ENCODE measurements at places on chromosomes 7 and 10. TPM values are rescaled to one million over a fixed set of nuclear protein-coding genes. Genes with fewer than 3 reads are reported as not detected.

The TRPV5 gene
- not detected for total RNA-seq

The ANKRD7 gene
- total RNA-seq, result 7.9 TPM

The TNS3 gene
- 58.3 TPM for total RNA-seq

GRCh38 chr10:106182542-106182941 is 982.0 kb downstream of the SORCS1 start:
- no peak for DNase-seq

DNA sequence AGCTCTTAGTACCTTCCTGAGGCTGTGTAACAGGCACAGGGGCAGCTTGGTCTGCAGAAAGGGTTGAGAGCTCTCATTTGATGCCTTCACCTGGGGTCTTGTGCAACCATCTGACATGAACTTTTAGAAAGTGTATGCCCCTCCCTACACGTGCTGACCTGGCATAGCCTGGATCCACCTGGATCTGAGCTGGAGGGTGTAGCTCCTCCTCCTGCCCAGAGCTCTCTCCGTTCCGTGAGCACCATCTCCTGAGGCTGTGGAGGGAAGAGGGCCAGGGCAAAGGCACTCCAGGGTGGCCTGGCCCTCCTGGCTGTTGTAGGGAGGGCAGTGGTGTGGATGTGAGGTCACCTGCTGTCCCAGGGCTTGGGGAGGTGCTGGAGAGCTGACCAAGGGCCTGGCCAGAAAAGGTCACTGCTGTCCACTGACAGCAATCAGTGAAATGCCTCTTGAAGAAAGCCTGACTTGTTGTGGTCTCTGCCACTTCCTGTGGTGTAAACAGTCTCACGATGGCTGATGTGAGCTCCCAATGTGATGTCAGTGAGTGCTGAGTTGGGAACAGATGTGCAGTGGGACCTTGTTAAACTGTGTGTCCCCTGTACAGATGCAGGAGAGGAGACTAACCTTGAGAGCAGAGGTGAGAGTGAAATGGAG is 23.0 kb downstream of the AMZ1 start:
- no peak for DNase-seq

DNA sequence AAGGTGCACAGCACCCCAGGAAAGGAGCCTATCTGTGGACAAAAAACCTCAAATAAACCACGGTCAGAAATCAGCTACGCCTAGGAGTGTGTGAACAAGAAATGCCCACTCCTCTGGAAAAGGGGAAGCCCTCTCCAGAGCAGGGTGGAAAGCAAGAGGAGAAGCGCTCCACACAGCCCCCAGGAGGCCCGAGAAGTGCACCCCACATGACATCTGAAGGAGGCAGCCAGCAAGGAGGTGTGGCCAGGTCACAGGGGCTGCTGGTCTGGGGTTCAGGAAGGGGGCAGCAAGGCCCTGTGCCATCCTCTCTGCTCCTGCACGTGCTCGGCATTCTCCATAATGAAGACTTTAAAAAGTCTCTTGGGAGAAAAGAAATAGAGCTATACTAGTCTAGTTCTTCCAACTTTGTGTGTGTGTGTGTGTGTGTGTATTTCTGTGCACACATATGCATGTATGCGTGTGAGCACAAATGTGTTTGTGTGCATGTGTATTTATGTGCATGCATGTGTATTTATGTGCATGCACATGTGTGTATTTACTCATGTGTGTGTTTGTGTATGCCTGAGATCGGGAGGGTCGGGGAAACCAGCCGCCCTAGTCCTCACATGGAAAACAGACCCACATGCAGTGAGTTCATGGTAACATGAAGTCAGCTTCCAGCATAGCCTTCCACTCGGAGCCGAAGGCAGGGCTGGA is 76.5 kb downstream of the TNS3 start:
- DNase-seq, result no peak

DNA sequence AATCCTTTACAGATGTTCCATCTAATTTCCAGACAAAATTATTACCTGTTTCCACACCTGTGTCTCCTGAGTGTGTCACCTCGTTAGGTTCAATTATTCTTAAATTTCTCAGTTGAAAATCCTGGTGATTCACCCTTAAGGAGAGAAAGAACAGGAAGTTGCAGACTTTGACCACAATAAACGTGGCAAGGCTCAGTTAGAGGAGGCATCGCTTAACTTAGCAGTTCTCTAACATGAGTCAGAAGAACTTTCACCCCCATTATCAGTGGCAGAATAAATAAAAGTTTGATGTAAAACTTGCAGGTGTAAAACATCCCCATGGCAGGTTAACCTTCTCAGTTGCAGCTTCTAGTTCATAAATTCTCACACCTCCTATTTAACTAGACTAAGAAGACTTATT is 8.3 kb downstream of the XPNPEP1 start:
- DNase-seq, result peak; percentile 75

- no peak for DNase-seq
These were observed 1111.6 kb upstream of the SORCS1 start for GRCh38 chr10:108275895-108276685.

GRCh38 chr7:124364283-124364682 is 331.4 kb upstream of the TMEM229A start:
- DNase-seq, result no peak

Data from Daoy (cell line).